ENCODE measurements at places on chromosomes 5 and 9. TPM values are rescaled to one million over a fixed set of nuclear protein-coding genes. Genes with fewer than 3 reads are reported as not detected.

Gene PRKACG
- not detected for total RNA-seq

Gene BNC2
- not detected for total RNA-seq

Gene PRDM9
- not detected for total RNA-seq

Gene SLCO6A1
- not detected for total RNA-seq

Gene TSSK1B
- total RNA-seq: not detected

Gene PCDHGA12
- total RNA-seq: not detected

Gene OLFM1
- not detected for total RNA-seq

Gene PRSS3
- not detected for total RNA-seq

DNA sequence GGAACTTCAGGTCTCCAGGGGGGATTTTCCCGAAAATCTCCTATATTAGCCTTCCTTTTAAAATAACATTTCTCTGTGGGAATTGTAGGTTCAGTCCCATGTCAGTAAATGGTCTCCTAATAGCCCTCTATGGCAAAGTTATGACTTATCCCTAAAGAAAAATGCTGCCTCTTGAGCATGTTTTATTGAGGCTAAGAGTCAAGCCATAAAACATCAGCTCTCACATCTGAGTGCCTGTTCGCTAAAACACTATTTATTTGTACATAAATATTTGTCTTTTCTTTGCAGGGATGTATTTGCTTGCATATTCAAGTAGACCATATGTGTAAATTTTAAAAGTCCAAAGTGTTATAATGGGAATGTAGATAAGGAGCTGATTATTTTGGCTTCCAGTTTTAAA, 160.4 kb downstream of the PRDM6 start:
- no peak for DNase-seq

- no peak for DNase-seq
Observed at GRCh38 chr5:126736141-126736540, 40.8 kb upstream of the LMNB1 start.

DNA sequence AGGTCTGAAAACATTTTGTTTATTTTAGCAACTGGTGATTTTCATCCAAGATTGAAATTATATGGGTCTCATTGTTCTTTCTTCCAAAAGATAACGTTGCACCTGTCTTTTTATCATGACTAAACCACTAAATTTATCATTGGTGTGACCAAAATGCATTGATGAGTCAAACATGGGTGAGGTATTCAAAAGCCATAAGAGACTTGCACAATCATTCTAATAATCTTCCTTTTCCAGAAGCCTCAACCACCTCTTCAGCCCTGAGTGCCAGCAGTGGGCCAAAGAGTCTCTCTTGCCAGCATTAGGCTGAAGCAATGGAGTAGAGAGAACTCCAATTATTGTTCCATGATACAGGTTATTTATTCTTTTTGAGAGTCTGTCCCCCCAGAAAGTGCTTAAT, 198.9 kb downstream of the LURAP1L start:
- DNase-seq: no peak

- DNase-seq: no peak
Observed at GRCh38 chr9:130447193-130447816, 2.5 kb downstream of the ASS1 start.

DNA sequence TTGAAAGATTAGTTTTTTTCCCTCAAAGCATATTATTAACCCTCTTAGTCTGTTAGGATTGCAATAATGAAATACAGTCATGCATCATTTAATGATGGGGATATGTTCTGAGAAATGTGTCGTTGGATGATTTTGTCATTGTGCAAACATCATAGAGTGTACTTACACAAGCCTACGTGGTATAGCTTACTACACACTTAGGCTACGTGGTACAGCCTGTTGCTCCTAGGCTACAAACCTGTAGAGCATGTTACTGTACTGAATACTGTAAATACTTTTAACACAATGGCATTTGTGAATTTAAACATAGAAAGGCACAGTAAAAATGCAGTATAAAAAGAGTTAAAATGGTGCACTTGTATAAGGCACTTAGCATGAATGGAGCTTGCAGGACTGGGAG, 132.7 kb downstream of the PDE8B start:
- DNase-seq: no peak

DNA sequence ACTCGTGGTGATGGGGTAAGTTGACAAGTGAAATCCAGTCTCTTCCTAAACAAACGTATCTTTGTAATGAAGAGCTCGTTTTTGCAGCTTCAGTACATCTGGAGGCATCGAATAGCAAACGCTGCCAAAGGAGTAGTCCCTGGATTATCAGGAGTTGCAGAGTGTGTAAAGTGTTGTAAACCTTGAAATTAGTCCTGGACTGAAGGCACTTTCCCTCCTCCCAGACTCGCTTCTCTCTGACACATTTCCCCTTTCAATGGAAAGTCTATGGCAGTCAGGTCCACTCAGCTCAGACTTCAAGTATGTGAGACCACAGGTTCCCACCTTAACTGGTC, 1.5 kb upstream of the PBX3 start:
- no peak for DNase-seq

GRCh38 chr5:77168161-77168878, 42.2 kb upstream of the PDE8B start:
- DNase-seq: no peak

DNA sequence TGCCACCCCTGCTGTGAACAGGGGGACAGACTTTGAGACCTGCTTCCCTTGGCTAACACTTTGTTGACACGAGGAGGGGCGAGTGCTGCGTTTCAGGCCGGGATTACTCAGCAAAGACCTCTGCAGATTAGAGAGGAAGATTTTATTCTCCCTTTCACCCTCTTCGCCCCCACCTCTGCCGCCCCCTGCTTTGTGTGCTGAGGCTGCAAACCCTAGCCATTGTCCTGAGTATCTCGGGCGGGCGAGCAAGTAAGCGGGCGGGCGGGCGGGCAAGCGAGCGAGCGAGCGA, 6.0 kb downstream of the ISL1 start:
- no peak for DNase-seq

DNA sequence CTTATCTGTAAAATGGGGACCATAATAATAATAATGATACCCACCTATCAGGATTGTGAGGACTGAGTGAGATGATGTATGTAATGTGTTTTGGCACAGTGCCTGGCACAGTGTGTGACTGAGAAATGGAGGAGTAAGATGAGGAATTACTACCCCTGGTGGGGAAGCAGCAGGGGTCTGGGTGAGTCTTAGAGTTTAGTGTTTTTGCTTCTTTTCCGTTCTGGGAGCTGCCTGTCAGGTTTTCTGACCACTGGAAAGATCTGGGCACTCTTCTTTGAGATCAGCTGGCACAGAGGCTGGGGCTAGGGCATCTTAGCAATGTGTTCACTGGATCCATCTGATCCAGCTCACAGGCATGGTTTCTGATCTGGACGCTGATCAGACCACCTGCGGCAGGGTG, 8.5 kb downstream of the LCP2 start:
- DNase-seq: no peak

- DNase-seq: no peak
Observed at GRCh38 chr5:127656825-127657224, 7.9 kb downstream of the CTXN3 start.

DNA sequence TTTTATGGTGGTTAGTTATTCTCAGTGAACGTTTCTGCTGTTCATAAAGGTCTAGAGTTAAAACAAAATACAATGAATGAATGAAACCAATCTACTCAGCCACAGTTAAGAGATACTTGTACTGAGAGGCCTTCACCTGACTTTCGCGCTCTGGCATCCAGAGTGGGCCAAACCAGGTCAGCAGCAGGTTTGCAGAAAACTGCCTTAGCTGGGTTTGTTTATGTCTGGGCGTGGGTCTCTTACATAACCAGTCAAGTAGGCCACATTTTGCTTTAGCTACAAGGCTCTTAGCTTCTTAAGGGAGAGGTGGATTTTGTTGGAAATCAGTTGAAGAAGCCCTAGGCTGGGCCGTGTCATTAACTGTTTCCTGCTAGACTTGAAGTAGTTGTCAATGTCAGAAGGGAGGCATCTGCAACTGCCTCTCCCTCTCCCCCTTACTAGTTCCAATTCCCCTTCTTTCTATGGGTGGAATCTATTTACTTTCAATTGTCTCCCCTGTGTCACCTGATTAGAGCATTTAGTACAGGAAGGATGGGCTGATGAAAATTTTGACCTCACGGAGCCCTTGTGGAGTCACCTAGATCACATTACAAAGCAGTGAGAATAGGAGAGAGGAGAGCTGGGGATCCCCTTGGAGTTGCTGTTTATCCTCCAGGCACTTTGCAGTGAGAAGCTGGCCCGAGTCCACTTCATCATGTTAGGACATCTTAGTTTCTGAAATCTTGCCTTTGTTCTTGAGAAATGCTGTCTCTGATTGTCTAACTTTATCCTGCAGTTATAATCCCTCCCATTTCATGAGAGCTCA, 200.5 kb downstream of the ARHGEF28 start:
- DNase-seq: no peak

GRCh38 chr9:85964526-85964925, 23.6 kb downstream of the NAA35 start:
- DNase-seq: no peak

DNA sequence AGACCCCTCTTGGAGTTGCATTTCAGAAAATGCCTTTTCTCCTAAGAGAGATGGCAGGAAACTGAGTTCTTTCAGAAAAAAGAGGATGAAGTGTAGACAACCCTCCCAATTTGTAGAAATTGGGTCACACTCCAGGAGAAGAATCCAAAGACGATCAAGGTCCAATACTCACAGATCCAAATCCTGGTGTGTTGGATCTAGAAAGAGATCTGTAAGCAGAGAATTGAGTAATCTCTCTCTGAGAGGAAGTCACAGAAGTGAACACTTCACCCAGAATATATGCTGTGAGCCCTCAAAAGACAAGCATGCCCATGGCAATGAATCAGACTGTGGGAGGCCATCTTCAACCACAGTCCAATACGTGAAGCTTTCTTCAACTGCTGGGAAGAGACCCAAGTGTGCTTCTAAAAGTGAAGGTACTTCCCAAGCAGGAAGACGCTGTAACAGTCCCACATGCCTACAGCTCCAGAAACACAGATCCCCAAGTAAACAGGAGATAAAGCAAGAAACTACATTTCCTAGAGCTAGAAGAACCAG, 182.7 kb downstream of the SMC2 start:
- no peak for DNase-seq

- no peak for DNase-seq
Observed at GRCh38 chr9:89154651-89155336, 23.8 kb downstream of the SHC3 start.

DNA sequence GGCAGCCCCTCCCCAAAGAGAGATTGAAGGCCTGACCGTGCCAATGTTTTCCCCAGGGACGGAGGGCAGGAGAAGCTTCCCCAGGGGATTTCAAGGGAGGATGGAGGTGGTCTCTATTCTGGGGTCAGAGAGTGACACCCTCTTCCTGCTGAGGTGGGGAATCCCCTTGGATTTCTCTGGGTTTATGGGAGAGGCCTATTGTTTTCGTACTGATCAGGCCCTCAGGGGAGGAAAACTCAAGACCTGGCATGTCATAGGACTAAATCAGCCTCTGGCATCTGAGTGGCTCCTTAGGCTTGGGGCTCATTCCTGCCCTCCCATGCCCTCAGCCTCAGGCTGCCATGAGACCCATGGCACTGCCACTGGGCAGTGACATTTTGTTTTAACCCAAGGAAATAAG, 44.6 kb downstream of the IRF1 start:
- DNase-seq: no peak

- no peak for DNase-seq
Observed at GRCh38 chr9:125460883-125461635, 199.4 kb downstream of the GAPVD1 start.

GRCh38 chr9:22332202-22332601, 114.4 kb upstream of the DMRTA1 start:
- no peak for DNase-seq

- no peak for DNase-seq
Observed at GRCh38 chr9:133200631-133201030, 8.4 kb downstream of the OBP2B start.

DNA sequence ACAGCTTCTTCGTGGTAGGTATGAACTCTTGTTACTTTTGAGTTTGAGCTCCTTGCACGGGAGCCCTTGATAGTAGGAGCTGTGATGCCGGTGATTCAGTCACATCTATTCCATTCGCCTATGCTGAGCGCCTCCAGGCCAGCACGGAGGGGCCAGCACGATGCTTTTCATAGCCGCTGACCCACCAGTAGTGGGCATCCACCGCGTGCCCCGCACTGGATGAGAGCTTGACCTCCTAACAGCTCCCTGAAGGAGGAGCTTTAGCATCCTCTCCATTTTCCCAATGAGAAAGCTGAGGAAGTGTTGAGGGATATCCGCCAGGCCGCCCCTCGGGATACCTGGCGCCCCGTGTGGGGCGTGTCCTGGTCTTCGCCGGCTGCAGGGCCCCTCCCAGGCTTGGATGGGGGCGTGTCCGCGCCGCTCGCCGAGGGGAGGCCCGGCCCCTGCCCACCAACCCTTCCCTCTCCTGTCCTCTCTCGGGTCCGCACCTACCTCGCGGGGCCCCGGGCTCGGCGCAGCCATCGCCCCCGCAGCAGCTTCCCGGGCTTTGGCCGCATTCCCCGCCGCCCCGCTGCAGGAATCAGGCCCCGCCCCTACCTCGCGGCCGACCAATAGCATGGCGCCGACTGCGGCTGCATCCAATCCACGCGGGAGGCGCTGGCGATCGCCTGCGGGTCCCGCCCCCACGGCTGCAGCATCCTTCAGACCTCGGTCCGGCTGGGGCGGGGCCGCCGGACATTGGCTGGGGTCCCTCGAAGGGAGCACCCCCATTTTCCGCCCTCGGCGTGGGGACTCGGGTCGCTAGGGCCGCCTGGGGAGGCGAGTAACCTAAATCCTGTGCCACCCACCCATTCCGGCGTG, at the start of gene PIP5KL1:
TSS of gene PIP5KL1 (minus strand) at position 547 of the 861 bp plus-strand sequence. CDS start at position 522, 25 bp downstream.
- peak; percentile 74 for DNase-seq

DNA sequence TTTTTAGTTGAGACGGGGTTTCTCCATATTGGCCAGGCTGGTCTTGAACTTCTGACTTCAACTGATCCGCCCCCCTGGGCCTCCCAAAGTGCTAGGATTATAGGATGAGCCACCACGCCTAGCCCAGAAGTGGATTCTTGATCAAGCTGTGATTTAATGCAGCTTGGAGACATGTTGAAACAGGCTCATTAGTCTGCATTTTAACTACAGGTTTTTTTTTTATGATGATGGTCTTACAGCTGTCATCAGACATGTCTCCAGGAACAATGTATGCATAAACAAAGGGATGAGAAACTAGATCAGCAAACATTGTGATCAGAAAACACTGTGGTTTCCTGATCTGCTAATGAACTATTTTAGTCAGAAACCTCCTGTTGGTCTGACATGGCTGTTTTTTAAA, 30.0 kb upstream of the PLPP1 start:
- DNase-seq: no peak

GRCh38 chr5:173729079-173729765, 112.8 kb upstream of the BOD1 start:
- DNase-seq: no peak

GRCh38 chr9:82546136-82546535, 516.8 kb downstream of the RASEF start:
- DNase-seq: no peak

DNA sequence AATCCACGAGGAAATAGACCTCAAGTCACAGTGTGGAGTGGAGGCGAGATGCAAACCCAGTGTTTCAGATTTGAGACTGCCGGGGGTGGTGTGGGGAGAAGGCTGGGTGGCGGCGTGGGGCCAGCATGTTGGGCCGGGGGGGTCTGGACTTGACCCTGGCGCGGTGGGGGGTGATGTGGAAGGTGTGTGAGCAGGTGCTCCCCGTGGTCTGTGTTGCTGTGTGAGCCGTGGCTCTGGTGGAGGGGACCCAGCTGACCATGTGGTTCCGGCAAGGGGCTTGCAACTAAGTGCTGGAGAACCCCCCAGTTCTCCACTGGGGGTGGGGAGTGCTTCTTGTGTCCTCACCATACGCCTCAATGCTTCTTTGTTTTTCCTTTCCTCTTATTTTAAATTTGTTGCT, 25.8 kb downstream of the PRRC2B start:
- DNase-seq: no peak
